DMS79 treated with DMSO at 0.1 percent for 48 hours (cell line): ENCODE measurements at places on chromosomes 4 and X.

DNA sequence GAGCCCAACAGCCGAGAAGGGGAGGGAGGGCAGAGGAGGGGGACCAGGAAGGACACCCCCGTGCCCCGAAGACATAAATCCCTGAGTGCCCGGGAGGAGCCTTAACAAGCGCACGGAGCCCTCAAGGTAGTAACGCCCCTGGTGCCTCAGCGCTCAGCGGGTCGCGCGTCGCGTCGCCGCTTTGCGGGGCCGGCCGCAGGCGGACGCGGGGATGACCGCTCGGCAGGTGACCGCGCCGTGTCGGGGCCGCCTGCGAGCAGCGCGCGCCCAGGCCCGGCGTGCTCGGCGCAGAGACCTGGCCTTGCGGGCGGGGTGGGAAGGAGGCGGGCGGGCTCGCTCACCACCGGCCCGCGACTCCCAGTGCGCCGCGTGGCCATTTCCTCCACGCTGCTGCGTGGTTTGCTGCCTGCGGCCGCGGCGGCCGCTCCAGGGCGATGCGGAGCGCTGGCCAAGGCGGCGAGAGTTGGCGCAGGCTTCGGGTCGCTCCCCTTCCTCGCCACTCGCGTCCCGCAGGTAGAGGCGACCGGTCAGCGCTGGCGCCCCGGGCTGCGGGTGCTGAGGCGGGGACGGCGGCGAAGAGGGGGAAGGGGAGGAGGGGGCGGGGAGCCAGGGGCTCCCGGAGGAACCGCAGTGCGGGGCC lies 632 bp downstream of the CCSER1 start:
- peak; percentile 42 for DNase-seq

GRCh38 chrX:129534816-129535578 lies 5.1 kb upstream of the OCRL start:
- no peak for DNase-seq

- DNase-seq = no peak
Observed at GRCh38 chrX:2678583-2678982, 12.5 kb upstream of the CD99 start.

DNA sequence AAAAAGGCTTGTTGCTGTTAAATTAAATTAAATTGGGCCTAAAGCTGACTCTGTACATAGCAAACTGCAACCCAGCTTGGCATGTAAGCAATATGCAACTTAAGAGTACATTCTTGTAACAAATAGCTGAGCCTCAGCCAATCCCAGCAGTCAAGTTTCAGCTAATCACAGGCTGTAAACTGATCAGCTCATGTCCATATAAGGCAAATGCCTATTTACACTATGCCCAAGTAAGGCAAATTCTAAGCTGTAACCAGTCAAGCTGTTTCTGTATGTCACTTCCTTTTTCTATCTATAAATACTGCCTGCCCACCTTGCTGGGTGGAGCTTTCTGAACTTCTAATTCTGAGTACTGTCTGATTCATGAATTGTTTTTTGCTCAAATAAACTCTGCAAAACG lies 429.1 kb upstream of the FTHL17 start:
- no peak for DNase-seq

GRCh38 chr4:121594796-121595526 lies 101.8 kb downstream of the ANXA5 start:
- no peak for DNase-seq

DNA sequence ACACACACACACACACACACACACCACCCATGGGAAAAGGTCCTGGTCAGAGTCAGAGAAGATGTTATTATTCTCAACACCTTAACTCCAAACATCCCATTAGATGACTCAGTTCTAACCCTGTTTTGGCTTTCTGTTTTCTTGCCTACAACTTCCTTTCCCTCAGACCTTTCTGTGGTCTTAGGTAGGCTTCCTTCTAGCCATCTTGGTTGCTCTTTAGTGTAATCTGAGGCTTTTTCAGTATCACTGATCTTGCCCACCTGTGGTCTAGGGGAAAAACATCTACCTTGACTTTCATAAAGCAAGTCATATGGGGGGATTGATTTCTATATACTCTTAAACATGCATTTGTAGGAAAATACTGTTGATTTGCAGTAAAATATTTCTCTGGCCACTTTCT lies 56.9 kb downstream of the ATG4A start:
- no peak for DNase-seq
